Osteoblast (primary cell): ENCODE measurements at places on chromosomes 3 and 15. TPM values are rescaled to one million over a fixed set of nuclear protein-coding genes. Genes with fewer than 3 reads are reported as not detected.
A peak's percentile ranks its signal among the peaks of the same experiment; 100 is the strongest.

Gene RTP3
- total RNA-seq = not detected in 2 replicates

Gene ATG7
- 83.7 and 93.4 TPM in 2 replicates for total RNA-seq

Gene CLDN18
- total RNA-seq = not detected in 2 replicates

Gene ADGRG7
- not detected in 2 replicates for total RNA-seq

Gene LIPH
- total RNA-seq = not detected in 2 replicates

Gene FAM81A
- 0.29 and 0.72 TPM in 2 replicates for total RNA-seq

Gene CCDC50
- 74.8 and 78.2 TPM in 2 replicates for total RNA-seq

Gene SLCO3A1
- 5.3 and 5.4 TPM in 2 replicates for total RNA-seq

Gene SNX22
- under 0.01 and 0.29 TPM in 2 replicates for total RNA-seq

Gene CHRFAM7A
- under 0.01 and 0.72 TPM in 2 replicates for total RNA-seq

Gene CLDN11
- total RNA-seq = 33.9 and 50.3 TPM in 2 replicates

- DNase-seq = no peak
Observed at GRCh38 chr15:76512971-76513370, 176.4 kb downstream of the ISL2 start.

DNA sequence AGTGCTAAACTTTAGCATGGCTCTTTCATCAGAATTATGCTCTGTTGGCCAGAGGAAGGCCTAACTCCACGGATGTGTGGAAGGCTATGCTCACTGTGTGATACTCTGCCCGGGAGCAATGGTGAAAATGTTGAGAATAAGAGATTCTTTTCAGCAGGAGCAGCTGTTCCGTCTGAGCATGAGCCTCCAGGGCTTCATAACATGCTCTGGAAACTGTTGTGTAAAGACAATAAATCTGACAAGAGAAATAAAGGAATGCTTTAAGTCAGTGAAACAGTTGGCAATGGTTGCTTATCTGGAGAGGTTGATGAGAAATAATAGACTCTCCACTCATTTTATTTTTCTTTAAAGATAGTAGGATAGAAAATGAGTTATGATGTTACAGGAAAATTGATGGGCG lies 269.8 kb downstream of the DIPK2A start:
- no peak for DNase-seq

DNA sequence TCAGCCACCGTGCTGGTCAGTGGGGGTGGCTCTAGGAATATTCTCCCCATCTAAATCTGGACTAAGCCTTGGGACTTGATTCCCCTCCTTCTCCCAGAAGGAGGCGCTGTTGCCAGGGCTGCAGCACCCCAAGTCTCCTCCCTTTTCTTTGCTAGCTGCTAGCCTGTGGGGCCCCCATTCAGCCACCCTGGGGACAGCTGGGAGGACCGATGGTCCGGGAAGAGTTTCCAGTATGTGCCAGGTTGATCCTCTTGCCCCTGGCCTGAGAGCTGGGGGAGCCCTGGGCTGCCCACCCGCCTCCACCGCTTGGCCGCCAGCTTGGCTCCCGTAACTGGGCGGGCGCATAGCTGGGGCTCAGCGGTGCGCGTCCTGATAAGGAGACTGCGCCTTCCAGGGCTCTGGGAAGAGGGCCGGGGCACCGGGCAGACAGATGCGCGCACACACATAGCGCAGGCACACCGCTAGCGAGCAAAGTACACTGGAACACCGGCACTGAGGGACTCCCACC lies 4.2 kb downstream of the SMAD6 start:
- DNase-seq = peak; percentile 95

- no peak for DNase-seq
Observed at GRCh38 chr15:91192285-91192684, 92.2 kb downstream of the SV2B start.

- DNase-seq = no peak
Observed at GRCh38 chr15:70584838-70585706, 178.3 kb downstream of the UACA start.

DNA sequence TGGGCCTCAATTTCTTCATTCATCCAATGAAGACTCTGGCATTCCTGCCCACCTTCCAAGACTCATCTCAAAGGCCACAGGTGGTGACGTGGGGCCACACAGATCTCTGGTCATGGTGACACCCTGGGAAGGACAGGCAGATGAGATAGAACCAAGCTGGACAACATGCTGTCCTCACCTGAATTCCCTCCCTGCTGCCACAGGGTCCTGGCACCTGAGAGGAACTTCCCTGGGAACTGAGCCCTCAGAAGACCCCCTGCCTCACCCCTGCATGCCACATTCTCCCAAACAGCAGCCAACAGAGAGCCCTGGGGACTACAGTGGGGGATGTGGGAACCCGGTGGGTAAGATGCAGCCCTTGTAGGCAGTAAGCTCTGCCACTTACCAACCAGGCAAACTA lies 10.7 kb downstream of the KLF15 start:
- DNase-seq = peak; percentile 80

DNA sequence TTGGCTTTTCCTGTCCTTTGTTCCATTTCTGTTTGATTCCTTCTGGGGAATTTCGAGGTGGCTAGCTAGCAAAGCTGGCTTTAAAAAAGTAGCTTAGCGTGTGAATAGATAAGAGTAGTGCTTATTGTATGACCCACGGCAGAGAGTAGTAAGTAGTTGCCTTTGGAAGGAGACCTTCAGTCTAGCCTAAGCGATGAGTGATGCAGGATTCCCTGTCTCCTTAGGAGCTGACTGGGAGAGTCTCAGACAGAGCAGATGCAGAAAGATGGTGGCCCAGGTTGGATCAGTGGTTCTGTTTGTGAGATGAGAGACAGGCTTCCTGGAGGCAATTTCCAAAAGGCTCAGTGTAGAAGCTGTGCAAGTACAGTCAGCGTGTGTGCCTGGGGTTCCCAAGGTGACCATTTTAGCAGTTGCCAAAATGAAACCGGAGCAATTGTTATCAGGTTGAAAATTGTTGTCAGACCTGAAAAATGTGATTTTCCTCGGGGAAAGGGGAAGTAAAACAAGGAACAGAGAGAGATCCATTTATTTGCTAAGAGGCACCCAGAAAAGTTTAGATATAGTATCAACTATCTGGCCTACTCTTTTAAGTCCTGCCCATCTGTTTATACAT lies 681 bp upstream of the IL5RA start:
- no peak for DNase-seq

- peak; percentile 6 for DNase-seq
Observed at GRCh38 chr3:195828762-195829161, 17.0 kb upstream of the MUC4 start.

- no peak for DNase-seq
Observed at GRCh38 chr3:193560870-193561269, 6.2 kb upstream of the ATP13A4 start.

- no peak for DNase-seq
Observed at GRCh38 chr3:29026286-29026685, 254.6 kb upstream of the RBMS3 start.
